C1 segment of cervical spinal cord (tissue), 14 donors: ENCODE measurements at places on chromosomes 3 and 15.

GRCh38 chr3:99175276-99175812 is 273.8 kb upstream of the DCBLD2 start:
- DNase-seq = no peak

- peak; percentile 47 for DNase-seq
These were observed 1.3 kb upstream of the PIGZ start for GRCh38 chr3:196969660-196970546.

DNA sequence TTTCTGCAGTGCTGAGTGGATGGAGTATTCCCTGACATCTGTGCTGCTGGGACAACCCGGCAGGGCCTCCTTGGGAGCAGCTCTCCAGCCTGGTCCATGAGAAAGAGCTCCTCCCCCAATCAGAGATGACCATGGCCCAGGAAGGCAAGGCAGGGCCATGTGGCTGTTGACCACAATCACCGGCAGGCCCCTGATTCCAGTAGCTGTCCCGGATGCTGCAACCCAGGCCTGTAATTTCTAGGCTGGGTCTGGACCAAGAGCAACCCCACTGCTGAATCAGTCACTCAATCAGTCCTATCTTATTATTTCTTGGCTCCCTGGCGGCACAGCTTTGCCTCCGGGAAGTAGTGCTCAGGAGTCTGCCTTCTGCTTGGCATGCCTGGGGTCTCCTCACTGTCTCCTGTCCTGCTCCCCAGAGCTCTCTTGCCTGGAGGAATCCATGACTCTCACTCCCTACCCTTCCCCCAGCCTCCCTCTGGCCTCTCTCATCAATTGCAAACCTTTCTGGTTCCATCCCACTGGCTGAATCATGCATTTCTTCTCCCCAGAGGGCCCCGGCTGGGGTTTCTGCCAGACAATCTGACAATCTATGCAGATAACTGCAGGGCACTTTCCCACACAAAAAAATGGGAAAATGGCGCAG is 32.6 kb upstream of the ITGA11 start:
- DNase-seq = no peak

GRCh38 chr3:30199096-30199759 is 407.2 kb upstream of the TGFBR2 start:
- DNase-seq = peak; percentile 42

DNA sequence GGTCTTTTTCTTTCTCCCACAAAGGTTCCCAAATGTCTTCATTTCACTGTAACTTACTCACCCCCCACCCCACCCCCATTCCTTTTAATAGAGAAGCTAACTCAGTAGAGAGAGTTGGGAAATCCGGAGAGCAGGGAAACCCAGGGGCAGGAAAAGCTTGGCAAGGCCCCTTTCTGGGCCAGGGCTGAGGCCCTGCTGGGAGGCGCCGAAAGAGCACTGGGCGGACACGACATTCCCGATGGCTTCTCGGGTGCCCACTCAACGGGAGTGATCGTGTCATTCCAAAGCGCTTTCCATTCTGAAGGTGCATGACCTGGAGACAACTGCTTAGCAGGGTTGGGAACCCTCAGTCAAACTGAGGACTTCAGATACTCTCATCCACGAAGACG is 1.6 kb upstream of the DALRD3 start:
- no peak for DNase-seq

- no peak for DNase-seq
These were observed 631 bp downstream of the UBR1 start for GRCh38 chr15:43105077-43105736.

- peak; percentile 3 for DNase-seq
These were observed 79.2 kb upstream of the CCNL1 start for GRCh38 chr3:157239082-157239704.

DNA sequence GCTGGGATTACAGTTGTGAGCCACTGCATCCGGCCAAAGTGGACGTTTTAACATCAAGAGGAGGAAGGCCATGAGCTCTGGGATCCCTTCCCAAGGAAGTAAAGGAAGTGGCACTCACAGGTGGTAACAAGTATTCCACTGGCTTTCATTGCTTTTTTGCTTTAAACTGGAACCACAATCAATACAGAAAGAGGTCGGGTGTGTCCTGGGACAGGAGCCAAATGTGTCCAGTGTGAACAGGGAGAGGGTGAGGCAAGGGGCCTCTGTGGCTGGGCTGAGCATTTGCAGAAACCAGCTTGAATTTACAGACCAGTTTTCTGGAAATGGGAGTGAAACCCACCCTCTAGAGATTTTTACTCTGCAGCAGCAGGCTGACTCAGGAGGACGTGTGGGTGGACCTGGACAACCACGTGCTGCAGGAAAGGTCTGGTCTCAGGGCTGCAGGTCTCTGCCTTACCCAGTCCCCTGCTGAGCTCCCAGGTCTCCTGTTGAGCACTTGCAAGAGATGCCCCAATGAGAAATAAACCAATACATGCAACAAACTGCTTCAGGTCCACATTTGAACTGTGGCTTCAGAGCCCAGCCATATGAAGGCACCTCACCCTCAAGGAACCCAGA is 42.8 kb upstream of the TMEM115 start:
- no peak for DNase-seq

GRCh38 chr15:41940441-41940857 is 31.9 kb downstream of the EHD4 start:
- no peak for DNase-seq

DNA sequence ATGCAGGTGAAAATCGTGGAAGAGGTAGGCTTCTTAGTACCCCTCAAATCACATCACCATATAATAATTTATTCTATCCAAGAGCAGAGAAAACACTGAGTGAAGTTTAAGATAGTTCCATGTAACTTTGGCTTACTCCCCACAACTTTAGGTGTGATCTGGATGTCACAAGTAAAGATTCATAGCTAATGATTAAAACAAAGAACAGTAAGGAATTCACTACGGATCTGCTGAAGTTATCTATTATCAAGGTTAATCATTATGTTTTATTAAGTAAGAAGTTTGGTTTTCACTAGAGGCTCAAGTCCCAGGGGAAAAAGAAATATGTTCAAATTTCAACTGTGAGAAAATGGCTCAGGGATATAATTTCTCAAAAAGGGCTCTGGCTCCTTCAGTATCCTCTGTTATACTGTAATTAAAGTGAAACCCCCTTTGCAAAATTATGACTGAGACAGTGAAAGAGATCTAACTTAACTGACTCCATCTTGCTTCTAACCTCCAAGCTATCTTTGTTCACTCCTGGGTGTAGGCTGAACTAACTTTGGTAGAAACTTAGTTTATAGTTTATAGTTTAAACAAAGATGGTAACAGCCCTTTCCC is 17.1 kb downstream of the CD80 start:
- DNase-seq = no peak
